ENCODE measurements at places on chromosomes 12 and 14. TPM values are rescaled to one million over a fixed set of nuclear protein-coding genes. Genes with fewer than 3 reads are reported as not detected.

GRCh38 chr12:26434299-26435068 lies 239.1 kb downstream of the SSPN start:
- DNase-seq: no peak
- no peak overlapping the region for H3K27ac ChIP-seq
- H3K4me3 ChIP-seq: no peak overlapping the region
- no peaks in the 10 kb centered on the region for H3K36me3 ChIP-seq
- no peaks in the 10 kb centered on the region for H3K4me1 ChIP-seq
- H3K27me3 ChIP-seq: no peaks in the 10 kb centered on the region

The FAM216A gene
- total RNA-seq: 8.4 TPM

The SOAT2 gene
- not detected for total RNA-seq

The PHETA1 gene
- total RNA-seq: 13.6 TPM

DNA sequence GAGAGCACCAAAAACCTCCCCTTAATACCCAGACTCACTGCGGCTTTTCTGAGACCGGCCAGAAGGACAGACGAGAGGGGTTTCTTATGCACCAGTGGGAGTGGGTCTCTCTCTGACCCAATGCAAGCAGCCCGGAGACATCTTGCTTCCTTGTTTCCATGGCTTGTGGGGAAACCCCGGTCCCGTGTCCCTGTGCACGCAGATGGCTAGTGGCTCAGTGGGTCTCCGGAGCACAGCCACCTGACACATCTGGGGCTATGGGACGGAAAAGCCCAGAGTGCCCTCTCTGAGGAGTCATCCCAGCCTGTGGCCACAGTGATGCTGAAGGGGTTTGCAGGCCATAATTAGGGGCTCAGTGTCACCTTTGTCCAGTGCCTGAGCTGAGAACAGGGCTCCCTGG lies 197.6 kb downstream of the PHETA1 start:
- DNase-seq: no peak
- peaks cover 7% of the 10 kb centered on the region for H3K27me3 ChIP-seq
- no peaks in the 10 kb centered on the region for H3K36me3 ChIP-seq
- no peak overlapping the region for H3K27ac ChIP-seq
- H3K4me1 ChIP-seq: no peaks in the 10 kb centered on the region

The SIRT4 gene
- 0.97 TPM for total RNA-seq

The SMIM41 gene
- total RNA-seq: not detected

DNA sequence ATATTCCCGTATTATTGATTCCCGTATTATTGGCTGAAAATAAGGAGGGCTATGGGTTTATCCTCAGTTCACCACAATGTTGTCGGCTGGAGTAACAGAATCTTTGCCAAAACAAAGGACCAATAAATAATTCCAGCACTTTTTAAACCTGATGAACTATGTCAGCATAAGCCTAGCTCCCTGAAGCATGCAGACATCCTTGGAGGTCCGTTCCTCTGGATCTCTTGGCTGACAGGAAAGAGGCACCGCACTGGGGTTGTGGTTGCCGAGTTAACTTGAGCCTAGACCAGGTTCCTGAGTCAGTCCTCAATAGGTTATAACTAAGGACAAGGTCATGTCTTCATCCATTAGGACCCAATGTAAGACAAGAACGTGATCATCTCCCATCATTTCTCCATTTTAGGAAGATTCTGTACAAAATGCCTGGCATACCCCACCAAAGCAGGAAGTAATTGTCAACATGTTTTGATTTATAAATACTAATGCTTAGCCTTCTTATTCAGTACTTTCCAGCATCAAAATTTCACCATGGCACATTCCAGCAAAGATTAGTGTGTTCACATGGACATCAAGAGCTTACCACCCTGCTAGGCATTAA lies 36.6 kb downstream of the NID2 start:
- H3K4me1 ChIP-seq: peaks cover 34% of the 10 kb centered on the region
- H3K27ac ChIP-seq: peak overlapping the region; percentile 79
- H3K27me3 ChIP-seq: no peaks in the 10 kb centered on the region
- DNase-seq: no peak

The LRP1-AS gene
- total RNA-seq: not detected

The PMCH gene
- total RNA-seq: not detected

- DNase-seq: no peak
- H3K4me3 ChIP-seq: no peak overlapping the region
- H3K36me3 ChIP-seq: peaks cover 3% of the 10 kb centered on the region
- H3K27me3 ChIP-seq: no peaks in the 10 kb centered on the region
- peak overlapping the region; percentile 68 for H3K27ac ChIP-seq
Measured at GRCh38 chr12:122886851-122887818, 8.8 kb downstream of the VPS37B start.

The BATF gene
- total RNA-seq: not detected

DNA sequence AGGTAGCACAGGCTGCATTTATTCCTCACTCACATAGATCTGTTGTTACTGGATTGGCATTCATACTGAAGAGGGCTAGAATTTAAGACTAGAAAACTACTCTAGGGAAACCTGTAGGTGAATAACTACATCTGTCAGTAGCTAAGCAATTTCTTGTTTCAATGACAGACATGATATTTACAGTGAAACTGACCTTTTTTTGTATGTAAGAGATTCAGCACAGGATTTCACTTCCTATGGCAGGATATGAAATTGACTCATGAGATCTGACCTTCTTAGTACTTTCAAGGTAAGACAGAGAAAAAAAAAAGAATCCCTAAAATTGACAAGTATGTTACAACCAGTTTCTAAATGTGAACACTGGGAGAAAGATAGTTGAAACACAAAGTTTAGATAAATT lies 189.8 kb upstream of the SLC16A7 start:
- H3K36me3 ChIP-seq: no peaks in the 10 kb centered on the region
- DNase-seq: no peak
- H3K4me1 ChIP-seq: peaks cover 18% of the 10 kb centered on the region
- H3K27ac ChIP-seq: no peak overlapping the region
- H3K4me3 ChIP-seq: no peak overlapping the region
- no peaks in the 10 kb centered on the region for H3K27me3 ChIP-seq

DNA sequence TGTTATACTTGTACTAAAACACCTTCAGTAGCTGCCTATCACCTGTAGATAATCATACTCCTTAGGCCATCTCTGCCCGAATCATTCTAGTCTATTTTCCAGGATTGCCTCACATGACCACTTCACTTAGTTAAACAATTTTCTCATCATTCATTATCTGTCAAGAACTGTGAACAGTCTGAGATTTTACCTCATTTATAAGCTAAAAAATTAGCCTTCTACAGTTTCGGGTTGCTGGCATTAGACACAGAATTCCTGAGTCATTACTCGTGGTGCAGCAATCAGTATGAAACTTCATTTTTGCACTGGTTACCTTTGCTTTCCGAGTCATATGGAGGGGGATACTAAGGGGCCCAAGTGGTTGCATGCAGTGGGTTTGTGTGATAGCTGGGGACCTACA lies 57.6 kb upstream of the OTOGL start:
- H3K27ac ChIP-seq: no peak overlapping the region
- no peak for DNase-seq
- H3K36me3 ChIP-seq: no peaks in the 10 kb centered on the region
- no peak overlapping the region for H3K4me3 ChIP-seq

- peaks cover 12% of the 10 kb centered on the region for H3K27me3 ChIP-seq
- H3K27ac ChIP-seq: no peak overlapping the region
- H3K4me3 ChIP-seq: no peak overlapping the region
- no peaks in the 10 kb centered on the region for H3K4me1 ChIP-seq
- peaks cover 4% of the 10 kb centered on the region for H3K36me3 ChIP-seq
Measured at GRCh38 chr12:66159123-66159522, 10.7 kb downstream of the TMBIM4 start.

DNA sequence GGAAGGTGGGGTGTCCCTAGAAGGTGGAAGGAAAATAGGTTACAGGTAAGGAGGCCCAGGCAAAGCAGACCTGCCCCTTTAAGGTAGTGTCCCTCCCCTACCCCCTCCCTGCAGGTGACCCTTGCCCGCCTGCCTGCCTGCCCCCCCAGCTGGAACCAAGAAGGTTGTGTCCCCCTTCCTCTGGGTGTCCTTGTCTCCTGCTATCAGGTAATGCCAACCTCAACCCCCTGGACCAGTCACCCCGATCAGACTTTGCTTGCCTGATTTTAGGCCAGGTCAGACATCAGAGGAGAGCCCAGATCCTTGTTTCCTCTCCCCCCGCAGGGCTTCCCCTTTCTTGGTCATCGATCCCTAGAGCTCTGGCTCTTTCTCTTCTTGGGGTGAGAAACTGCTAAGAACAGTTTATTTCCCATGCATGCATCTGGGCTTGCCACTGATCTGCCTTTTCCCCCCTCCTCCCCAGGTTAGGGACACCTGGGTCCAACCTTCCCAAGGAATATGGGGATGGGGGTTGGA lies at the start of gene SLC39A5:
Gene SLC39A5, plus strand, starts transcription at position 136 of the 516 bp plus-strand sequence. CDS start 1,224 bp downstream, outside the sequence.
- H3K27me3 ChIP-seq: no peaks in the 10 kb centered on the region
- no peak within 1 kb of the TSS for H3K4me3 ChIP-seq
- H3K4me1 ChIP-seq: peaks cover 9% of the 10 kb centered on the region
- DNase-seq: no peak
- no peak within 1 kb of the TSS for H3K27ac ChIP-seq

Measured in osteocyte (in vitro differentiated cells).